ENCODE measurements at places on chromosomes 11 and 22.

GRCh38 chr11:108838792-108839105 is 173.9 kb downstream of the DDX10 start:
- DNase-seq, result no peak

GRCh38 chr22:39514373-39514973 is 5.9 kb upstream of the ATF4 start:
- no peak for DNase-seq

GRCh38 chr11:30758946-30759504 is 172.9 kb upstream of the MPPED2 start:
- no peak for DNase-seq

- DNase-seq, result no peak
Observed at GRCh38 chr22:47625531-47626427, 863.3 kb downstream of the TBC1D22A start.

DNA sequence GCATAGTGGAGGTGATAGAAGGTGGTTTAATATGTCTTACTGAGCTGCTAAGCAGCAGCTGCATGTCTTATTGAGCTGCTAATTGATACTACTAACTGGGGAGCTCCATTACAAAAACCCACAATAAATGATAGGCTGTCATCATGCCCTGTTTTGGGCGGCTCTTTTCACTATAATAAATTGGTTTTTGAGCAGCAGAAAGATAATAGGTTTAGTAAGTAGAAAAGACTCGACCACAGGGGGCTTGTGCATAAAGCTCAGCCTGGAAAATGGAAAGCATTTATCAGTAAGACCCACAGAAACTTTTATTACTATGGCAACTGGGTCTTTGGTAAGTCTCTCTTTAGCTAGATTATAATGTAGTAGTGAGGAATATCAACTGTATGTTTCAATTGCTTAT is 117.6 kb downstream of the LDLRAD3 start:
- no peak for DNase-seq

GRCh38 chr22:44424867-44425693 is 73.0 kb downstream of the RTL6 start:
- DNase-seq, result no peak

DNA sequence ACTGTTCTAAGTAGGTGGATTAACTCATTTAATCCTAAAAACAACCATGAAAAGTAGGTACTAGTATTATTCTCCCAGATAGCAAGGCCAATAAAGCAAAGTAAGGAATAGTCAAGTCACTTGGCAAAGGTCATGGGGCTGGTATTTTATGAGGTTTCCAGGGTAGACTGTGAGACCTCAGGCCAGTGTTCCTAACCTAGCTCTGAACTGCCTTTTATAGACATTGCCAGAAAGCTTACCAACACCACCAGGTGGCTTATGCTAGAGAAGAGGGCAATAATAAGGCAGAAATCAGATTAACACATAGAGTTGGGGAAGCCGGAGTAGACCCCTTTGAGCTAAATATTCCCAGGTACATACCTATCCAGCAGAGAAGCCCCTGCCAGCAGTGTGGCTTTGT is 490.9 kb upstream of the TENM4 start:
- DNase-seq, result no peak

DNA sequence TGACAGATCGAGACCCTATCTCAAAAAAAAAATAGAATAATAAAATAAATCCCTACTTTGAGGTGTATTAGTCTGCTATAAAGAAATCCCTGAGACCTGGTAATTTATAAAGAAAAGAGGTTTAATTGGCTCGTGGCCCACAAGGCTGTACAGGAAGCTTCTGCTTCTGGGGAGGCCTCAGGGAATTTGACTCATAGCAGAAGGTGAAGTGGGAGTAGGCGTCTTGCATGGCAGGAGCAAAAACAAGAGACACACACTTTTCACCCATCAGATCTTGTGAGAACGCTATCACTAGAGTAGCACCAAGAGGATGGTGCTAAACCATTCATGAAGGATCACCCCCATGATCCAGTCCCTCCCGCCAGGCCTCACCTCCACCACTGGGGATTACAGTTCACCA is 29.2 kb downstream of the CDPF1 start:
- no peak for DNase-seq

- DNase-seq, result no peak
Observed at GRCh38 chr11:32500001-32500400, 64.7 kb upstream of the WT1 start.

GRCh38 chr11:7694235-7694634 is 12.0 kb downstream of the OVCH2 start:
- DNase-seq, result no peak

DNA sequence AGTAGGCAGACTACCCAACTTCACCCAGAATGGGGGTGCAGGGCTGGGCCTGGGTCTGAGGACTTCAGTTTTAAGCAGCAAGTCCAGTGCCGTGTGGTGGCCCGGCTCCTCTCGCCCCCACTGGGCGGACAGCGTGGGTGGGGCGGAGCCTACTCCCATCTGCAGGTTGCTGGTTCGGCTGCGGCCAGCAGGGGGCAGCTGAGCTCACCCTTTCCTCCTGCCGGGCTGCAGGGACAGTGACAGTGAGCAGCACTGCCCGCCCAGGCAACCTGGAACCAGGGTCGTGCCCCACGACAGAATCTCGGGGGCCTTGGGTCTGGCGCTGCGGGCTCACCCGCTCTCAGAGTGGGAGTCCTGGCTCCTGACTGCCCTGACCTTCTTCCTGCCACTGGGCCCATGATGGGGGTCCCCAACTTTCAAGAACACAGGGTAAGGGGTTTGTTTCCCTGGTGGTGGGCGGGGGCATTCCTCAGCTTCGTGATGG is 6.2 kb upstream of the NEAT1 start:
- DNase-seq, result peak; percentile 86

GRCh38 chr11:87110443-87111131 is 72.9 kb downstream of the TMEM135 start:
- no peak for DNase-seq

- no peak for DNase-seq
Observed at GRCh38 chr11:107792049-107792443, 66.5 kb downstream of the SLC35F2 start.

Measured in activated T-helper 1 cell treated with Interleukin-2 at 50 U/mL for 16 hours (primary cell).